Glutamatergic neuron (in vitro differentiated cells): ENCODE measurements at places on chromosomes 7 and 10. TPM values are rescaled to one million over a fixed set of nuclear protein-coding genes. Genes with fewer than 3 reads are reported as not detected.
A peak's percentile ranks its signal among the peaks of the same experiment; 100 is the strongest.

DNA sequence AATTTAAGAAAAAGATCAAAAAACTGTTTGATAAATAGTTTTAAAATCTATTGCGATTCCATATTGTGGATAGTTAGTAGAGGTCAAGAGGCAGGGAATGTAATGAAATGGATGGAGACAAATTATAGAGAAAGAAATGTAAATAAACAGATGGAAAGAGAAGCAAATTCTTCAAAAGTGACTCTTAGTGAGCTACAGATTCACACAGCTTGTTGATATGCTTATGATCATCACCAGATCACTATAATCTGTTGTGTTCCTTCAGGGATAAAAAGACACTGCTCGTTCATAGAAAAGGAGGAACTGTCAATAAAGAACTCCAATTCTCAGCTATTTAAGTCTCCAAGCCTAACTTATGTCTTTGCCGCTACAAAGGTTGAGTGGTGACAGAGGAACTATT is 251.4 kb upstream of the SEMA3C start:
- DNase-seq: no peak
- H3K27ac ChIP-seq: no peak overlapping the region
- H3K4me3 ChIP-seq: no peak overlapping the region
- H3K36me3 ChIP-seq: no peaks in the 10 kb centered on the region
- no peaks in the 10 kb centered on the region for H3K4me1 ChIP-seq

DNA sequence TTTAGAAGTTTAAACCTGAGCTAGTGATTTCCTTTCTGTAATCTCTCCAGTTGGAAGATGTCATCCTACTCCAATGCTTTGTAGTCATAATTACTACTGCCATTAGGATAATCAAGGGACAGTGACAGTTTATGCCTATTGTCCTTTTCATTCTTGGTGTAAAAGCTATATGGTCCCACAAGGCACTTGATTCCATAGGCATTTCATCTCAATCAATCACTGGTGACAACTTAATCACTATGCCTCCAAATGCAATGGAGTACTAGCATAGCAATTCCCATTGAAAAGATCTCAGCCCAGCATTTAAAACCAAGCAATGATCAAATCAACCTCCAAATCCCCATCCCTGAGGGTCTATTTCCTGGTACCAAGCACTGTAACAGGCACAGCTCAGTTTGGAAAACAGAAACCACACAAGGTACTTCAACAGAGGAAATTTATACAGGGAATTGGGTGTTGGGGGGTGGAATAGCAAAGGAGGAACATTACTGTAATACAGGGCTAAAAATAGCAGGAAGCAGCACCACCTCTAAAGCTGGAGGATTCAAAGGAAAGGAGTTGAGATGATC is 51.0 kb downstream of the FHIP2A start:
- no peak overlapping the region for H3K4me3 ChIP-seq
- no peak overlapping the region for H3K27ac ChIP-seq
- no peak for DNase-seq

ZNF92 gene
- total RNA-seq: 24.6 TPM

- DNase-seq: no peak
- H3K27me3 ChIP-seq: no peaks in the 10 kb centered on the region
- H3K36me3 ChIP-seq: peaks cover 6% of the 10 kb centered on the region
- no peak overlapping the region for H3K27ac ChIP-seq
Measured at GRCh38 chr10:44125879-44126278, 259.0 kb downstream of the CXCL12 start.

DNA sequence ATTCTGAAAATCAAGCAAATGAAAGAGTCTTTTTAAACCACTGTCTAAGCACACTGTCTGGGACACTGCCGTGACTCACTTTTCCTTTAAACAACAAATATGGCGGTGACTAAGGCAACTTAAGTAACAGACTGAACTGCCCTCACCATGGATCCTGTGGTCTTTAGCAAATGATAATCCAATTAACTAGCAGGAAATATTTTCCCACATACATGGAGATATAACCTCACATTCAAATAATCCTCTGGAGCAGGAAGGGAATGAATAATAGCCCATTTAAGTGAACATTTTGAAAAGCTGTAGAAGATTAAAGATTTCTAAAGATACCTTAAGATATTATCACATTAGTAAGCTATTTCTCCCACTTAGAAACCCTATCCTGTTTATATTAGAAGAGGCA is 40.3 kb upstream of the LRRC17 start:
- no peaks in the 10 kb centered on the region for H3K36me3 ChIP-seq
- H3K27me3 ChIP-seq: no peaks in the 10 kb centered on the region
- H3K4me1 ChIP-seq: no peaks in the 10 kb centered on the region
- H3K4me3 ChIP-seq: no peak overlapping the region
- no peak overlapping the region for H3K27ac ChIP-seq
- DNase-seq: no peak

- no peak overlapping the region for H3K4me3 ChIP-seq
- H3K36me3 ChIP-seq: no peaks in the 10 kb centered on the region
- H3K4me1 ChIP-seq: peaks cover 4% of the 10 kb centered on the region
- no peak overlapping the region for H3K27ac ChIP-seq
- DNase-seq: no peak
- peaks cover 2% of the 10 kb centered on the region for H3K27me3 ChIP-seq
Measured at GRCh38 chr10:83469728-83470331, 669.5 kb upstream of the GHITM start.

CYP3A4 gene
- total RNA-seq: not detected

TYW1B gene
- 5.0 TPM for total RNA-seq

DNA sequence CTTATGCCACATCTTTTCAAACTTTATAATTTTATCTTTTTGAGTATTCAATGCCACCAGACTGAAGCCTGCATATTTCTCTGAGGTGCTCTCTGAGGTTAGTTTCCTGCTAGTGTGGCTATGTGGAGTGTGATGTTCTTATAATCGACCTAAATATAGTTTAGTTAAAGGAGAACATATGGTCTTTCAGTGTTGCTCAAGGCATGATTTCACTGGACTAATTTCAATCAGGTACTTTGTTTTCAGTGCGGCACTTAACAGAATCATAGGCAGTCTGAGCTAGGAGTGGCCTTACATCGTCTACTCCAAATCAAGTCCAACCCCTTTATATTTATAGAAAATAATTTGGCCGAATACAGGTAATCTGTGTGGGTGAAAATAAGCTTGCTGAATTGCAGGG is 134.2 kb downstream of the NXPH1 start:
- DNase-seq: no peak
- no peak overlapping the region for H3K27ac ChIP-seq
- H3K36me3 ChIP-seq: no peaks in the 10 kb centered on the region
- H3K4me3 ChIP-seq: no peak overlapping the region

CCL24 gene
- total RNA-seq: not detected

DNA sequence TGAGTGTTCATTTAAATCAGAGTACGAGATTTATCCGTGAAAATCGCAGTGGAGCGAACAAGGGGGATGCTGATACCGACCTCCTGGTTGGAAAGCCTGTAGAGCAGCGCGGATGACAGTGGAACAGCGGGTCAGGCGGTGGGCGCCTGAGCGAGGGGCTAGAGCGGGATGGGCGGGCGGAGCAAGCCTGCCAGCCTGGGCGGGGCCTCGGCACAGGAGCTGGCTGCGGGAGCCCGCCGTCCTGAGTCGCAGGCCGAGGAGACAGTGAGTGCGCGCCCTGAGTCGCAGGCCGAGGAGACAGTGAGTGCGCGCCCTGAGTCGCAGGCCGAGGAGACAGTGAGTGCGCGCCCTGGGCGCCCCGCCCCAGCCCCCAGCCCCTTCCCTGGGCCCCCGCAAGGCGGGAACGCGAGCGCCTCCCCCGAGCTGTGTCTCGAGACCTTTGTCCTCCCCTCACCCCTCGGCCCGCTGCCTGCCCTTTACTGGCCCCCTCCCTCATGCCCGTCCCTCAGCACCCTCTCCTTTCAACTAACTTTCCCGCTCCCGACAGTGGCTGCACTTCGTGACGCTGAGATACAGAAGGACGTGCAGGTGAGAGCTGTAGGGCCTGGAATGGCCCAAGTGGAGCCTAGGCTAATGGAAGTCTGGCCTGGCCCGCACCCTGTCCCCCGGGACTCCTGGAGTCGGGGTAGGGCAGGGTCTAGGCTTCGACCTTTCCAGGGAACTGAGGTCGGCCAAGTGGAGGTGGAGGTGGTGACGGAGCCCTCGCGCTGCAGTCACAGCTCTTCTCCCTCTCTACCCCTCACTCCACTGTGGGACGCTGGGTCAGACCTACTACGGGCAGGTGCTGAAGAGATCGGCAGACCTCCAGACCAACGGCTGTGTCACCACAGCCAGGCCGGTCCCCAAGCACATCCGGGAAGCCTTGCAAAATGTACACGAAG is at the start of gene AS3MT:
AS3MT (plus strand) TSS at position 213 of the 941 bp plus-strand sequence; CDS start at position 336, 123 bp downstream.
- peaks cover 8% of the 10 kb centered on the region for H3K27me3 ChIP-seq
- H3K36me3 ChIP-seq: no peaks in the 10 kb centered on the region
- peaks cover 9% of the 10 kb centered on the region for H3K4me1 ChIP-seq
- H3K4me3 ChIP-seq: peak within 1 kb of the TSS; percentile 95
- peak within 1 kb of the TSS; percentile 87 for H3K27ac ChIP-seq
- peak; percentile 88 for DNase-seq

TMEM225B gene
- 0.66 TPM for total RNA-seq

- no peaks in the 10 kb centered on the region for H3K4me1 ChIP-seq
- DNase-seq: no peak
- H3K27ac ChIP-seq: no peak overlapping the region
- peaks cover 15% of the 10 kb centered on the region for H3K27me3 ChIP-seq
- H3K4me3 ChIP-seq: no peak overlapping the region
Measured at GRCh38 chr7:157292770-157293412, 43.9 kb upstream of the DNAJB6 start.

OPN1SW gene
- not detected for total RNA-seq

DNA sequence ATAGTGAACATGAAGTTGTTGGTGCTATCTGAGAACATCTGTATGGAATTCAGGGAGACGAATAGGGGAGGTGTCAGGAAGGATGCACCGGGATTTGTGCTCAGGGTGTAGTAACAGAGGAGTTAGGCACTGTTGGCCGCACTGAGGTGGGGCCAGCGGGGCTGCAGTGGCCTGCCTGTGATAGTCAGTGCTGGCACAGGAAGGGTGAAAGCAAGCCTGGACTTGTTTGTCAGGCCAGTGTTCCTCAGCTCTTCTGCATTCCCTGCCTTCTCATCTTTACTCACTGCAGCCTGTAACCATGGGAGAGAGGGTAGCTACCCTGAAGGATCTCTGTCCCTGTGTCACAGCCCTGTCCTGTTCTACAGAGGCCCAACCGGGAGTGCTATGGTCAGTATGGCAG is 81.3 kb downstream of the SH2D4B start:
- H3K27me3 ChIP-seq: no peaks in the 10 kb centered on the region
- no peak overlapping the region for H3K27ac ChIP-seq
- no peaks in the 10 kb centered on the region for H3K36me3 ChIP-seq
- no peaks in the 10 kb centered on the region for H3K4me1 ChIP-seq

- peak overlapping the region; percentile 43 for H3K27ac ChIP-seq
- H3K27me3 ChIP-seq: peaks cover 7% of the 10 kb centered on the region
- peaks cover 9% of the 10 kb centered on the region for H3K36me3 ChIP-seq
- DNase-seq: peak; percentile 74
Measured at GRCh38 chr10:42952349-42952748, 124.5 kb upstream of the RET start.

- H3K27ac ChIP-seq: no peak overlapping the region
- peaks cover 14% of the 10 kb centered on the region for H3K36me3 ChIP-seq
- H3K4me3 ChIP-seq: no peak overlapping the region
- no peaks in the 10 kb centered on the region for H3K4me1 ChIP-seq
Measured at GRCh38 chr10:30732671-30733070, 103.1 kb upstream of the LYZL2 start.
